ENCODE measurements at places on chromosomes 1 and 21.

DNA sequence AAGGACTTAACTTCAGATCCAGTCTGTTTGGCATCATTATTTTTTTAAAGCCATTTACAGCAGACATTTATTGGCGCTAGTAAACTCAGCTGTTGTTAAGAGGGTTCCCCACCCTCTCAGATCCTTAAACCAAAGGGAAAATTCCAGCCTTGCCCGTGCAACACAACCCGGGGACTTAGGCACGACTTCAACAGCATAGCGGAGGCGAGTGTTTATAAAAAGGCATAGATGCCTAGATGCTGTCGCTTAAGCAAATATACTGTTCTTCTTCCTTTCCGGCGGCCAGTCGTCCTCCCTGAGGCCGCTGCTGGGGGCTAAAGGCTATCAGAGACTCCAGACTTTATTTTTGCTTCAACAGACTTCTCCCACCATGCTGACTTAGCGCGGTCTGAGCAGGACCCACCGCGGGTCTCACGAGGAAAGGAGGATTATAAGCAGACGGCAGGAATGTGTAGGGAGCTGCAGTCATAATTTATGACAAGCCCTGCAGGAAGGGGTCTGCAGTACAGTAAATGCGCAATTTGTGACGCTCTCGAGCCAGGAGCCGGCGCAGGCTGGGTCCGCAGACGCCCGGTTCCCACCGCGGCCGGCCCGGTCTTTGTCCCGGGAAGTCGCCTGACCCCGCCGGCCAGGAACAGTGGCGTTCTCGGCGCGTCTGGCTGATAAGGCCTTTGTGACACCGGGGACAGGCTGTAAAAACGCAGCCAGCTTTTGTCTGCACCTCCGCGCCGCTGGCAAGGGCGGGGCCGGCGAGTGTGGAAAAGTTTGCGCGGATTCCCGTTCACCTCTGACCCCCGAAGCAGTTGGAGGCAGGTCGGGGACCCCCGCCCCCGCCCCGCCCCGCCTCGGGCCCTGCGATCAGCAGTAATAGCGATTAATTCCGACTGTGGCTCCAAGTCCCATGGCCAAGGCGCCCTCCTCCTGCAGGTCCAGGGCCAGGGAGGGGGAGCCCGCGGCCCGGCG lies 61.2 kb upstream of the ARHGEF16 start:
- no peak for DNase-seq

- no peak for DNase-seq
These were observed 31.0 kb upstream of the CLDN14 start for GRCh38 chr21:36510911-36511310.

DNA sequence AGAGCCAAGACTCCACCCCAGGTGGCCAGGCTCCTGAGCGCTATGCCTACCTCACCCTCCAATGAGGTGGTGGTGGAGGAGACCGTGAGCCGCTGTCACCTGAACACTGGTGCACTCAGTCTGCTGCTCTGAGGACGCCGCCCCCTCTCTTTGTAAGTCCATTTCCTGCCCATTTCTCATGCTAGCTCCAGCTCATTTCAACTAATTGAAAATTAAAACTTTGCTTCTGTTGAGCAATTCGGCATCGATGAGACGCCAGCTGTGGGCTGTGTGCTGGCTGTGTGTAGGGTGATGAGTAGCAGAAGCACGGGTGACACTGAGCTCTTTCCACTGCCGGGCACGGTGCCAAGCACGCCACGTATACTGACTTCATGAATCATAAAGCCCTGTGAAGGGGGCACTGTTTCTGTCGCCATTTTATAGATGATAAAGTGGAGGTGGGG lies 11.2 kb downstream of the TNFRSF1B start:
- DNase-seq = peak; percentile 72

DNA sequence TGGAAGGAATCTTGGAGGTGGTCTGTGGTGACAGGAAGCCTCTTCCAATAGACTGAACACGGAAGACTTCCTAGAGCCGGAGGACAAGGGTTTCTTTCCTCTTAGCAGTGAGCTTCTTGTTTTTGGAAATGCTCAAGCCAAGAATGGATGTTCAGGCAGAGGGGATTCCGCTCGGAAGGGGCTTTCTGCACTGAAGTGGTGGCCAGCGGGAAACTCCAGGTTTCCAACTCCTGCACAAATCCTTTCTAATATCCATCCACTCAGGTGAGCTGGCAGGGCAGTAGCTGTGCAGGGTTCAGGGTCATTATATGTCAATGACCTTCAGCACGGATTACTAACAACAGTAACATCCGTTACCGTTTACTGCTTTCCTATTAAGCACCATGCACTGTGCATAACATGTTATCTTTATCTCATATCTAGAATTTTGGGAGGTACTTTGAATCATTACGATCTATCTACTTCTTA lies 573 bp upstream of the CPT2 start:
- peak; percentile 12 for DNase-seq

- DNase-seq = no peak
These were observed 97.7 kb downstream of the PIGK start for GRCh38 chr1:77121503-77121902.

- DNase-seq = peak; percentile 82
These were observed 498 bp upstream of the DENND2C start for GRCh38 chr1:114670083-114671010.

- no peak for DNase-seq
These were observed at the start of gene KLHDC8A for GRCh38 chr1:205356440-205357139. TSS of gene KLHDC8A (minus strand) at chr1:205356922. CDS start at chr1:205343604, 13,318 bp downstream.

- DNase-seq = no peak
These were observed 2.9 kb downstream of the CD247 start for GRCh38 chr1:167515461-167515860.

DNA sequence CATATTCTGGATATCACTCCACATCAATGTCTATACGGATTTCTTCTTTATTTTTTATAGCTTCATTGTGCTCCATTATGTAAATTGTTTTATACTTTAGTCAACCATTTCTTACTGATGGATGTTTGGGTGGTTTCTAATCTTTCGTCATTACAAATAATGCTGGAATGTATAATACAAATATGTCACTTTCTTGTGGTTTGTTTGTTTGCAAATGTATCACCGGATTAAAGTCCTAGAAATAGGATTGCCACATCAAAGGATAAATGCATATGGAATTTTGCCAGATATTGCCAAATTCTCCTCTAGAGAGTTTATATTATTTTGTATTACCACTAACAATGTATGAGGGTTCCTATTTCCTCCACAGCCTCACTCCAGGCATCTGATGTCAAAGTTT lies 48.7 kb upstream of the PRDM2 start:
- peak; percentile 71 for DNase-seq

DNA sequence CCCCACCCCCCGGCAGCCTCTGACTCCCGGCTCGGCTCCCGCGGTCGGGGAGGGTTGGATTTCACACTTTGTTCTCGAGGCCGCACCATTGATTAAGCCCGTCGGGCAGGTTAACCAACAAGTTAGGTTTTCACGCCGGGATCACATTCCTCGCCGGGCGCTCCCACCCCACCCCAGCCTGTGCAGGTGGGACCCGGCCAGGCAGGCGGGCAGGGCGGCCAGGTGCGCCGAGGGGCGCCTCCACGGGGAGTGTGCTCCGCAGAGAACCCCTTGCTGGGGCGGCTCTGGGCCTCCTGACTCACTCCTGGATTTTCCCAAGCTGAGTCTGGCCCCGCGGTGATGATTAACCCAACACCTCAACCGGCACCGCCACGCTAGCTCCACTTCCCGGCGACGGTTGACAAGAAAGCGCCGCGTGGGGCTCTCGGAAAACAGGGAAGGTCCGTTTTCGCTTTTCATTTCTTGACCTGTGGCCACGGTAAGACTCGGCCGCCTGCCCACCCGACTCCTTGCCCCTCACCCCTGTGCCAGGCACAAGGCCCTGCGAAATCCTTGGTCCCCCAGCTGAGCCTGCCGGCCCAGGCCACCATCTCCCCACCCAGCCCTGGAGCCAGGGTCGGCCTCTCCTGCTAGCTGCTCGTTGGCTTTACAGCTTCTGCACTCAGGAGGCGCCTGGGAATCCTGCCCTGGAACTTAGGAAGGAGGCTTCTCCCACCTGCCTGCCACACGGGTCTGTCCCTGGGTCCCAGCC lies 8.8 kb upstream of the TTLL10 start:
- no peak for DNase-seq

- DNase-seq = no peak
These were observed 52.7 kb downstream of the GLUL start for GRCh38 chr1:182338806-182339370.

DNA sequence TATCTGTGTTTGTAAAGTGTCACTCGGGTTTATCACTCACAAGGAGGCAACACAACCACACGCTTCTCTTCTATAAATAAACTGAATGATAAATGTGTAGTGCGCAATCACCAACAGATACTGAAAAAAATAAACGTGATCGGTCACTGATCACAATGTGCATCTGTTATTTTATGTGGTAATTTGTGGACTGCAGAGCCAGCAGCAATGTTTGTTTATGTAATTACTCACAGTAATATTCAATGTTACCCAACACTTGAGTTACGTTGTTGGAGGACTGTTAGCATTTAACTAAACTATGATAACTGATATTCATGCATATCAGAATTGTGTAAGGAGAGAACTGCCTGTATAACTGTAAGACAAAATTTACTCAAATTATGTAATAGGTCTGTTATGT lies 129.6 kb downstream of the USH2A start:
- DNase-seq = no peak

DNA sequence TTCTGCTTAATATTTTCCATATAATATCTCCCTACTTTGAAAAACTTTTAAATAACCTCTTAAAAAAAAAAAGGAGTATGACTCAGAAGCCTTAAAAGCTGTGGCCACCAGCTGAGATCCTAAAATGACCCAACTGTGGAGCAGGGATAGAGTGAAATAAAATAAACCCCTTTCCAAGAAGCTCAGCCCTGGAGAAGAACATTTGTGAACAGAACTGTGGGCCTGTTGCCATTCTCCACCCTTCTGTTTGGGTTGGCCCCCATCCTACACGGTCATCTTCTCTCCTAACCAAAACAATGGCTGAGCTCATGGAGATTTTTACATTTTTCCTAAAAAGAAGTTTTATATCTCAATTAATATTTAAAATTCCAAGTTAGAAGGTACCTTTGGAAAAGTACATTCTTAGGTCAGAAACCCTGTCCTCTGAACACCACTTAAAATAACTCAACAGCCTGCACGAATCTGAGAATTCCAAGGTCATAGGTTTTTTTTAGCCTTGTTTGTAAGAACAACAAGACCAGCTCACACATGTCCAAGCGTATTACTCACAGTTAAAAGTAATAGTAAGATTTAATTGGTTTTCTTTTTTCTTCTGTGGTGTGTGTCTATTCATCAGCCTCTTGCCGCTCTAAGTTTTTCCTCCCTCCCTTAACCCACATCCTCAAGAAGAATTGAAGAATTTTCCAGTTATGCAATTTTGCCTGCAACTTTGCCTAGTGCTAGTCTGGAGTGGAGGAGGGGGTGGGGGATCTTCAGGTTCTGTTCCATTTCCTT lies 107.7 kb upstream of the ERRFI1 start:
- DNase-seq = peak; percentile 93

DNA sequence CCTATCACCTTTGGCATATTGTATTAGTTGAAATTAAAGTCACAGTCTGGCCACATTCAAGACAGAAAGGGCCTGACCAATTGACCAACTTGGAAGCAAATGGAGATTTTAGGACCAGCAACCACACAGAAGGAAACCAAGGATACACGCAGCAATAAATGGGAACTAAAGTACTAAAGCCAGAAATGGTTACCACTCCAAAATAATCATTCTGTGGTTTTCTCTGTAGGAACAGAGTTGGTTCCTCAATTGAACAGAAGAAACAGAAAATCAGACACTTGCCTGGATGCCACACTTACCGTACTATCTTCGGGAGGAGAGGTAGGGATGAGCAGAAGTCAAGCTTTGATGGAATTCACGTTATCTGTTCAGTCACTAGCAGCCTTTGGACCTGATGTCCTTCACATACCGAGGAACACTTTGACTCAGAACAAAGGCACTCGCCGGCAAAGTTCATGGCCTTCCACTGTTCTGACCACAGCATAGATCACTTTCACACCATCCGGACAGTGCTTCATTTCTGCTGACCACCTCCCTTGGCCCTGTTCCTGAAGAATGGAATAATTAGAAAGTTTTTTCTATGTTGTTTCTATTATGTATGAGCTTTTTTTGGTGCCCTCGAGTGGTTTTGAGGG lies 96.9 kb downstream of the LPAR3 start:
- peak; percentile 88 for DNase-seq

DNA sequence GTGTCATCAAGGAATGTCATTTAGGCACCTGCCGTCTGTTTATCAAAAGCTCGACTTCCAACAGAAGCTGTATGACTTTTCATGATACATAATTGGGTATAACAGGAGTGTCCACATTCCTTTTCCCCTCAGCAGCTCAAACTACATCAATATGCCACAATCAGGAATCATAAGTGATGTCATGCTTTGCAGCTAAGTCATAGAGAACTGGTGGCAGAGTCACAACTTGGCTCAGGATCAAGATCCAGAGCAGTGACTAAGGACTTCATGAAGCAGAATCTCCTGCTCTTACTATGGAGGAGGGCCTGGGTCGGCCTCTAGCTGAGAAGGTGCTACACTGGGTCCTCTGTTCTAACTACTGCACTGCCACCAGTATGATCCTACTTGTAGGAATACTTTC lies 36.5 kb upstream of the AGBL4 start:
- peak; percentile 15 for DNase-seq

DNA sequence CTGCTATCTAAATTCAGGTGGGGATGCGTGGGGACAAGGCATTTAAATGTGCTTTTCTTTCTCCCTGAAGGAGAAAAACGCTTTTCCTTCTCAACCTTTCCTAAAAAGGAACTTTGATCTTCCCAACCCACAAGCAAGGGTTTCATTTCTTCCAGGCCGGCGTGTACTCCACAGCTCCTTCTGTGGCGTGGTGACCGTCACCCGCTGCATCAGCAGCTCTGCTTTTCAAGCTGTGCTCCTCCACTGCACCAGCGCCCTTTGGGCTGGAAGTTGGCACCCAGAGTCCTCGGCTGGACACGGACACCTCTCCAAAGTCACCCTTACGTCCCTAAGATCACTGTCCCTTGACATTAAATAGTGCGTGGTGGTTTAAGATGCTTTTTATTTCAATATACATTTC lies 54.3 kb downstream of the PEX14 start:
- DNase-seq = peak; percentile 62

DNA sequence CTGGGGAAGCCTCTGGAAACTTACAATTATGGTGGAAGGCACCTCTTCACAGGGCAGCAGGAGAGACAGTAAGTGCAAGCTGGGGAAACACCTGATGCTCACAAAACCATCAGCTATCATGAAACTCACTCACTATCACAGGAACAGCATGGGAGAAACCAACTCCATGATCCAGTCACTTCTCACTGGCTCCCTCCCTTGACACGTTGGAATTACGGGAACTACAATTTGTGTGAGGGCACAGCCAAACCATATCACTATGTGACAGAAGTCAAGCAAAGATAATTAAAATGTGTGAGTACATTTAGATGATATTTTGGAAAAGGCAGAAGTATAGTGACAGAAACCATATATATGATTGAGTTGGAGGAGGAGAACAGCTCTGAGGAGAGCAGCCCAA lies 474.0 kb upstream of the OLFM3 start:
- DNase-seq = no peak

- DNase-seq = peak; percentile 32
These were observed 105.6 kb downstream of the PLPP3 start for GRCh38 chr1:56473582-56474270.

GRCh38 chr1:112618114-112618720 lies 724 bp downstream of the ST7L start:
- DNase-seq = peak; percentile 27

- no peak for DNase-seq
These were observed 14.0 kb upstream of the NES start for GRCh38 chr1:156691191-156691590.

- peak; percentile 90 for DNase-seq
These were observed 2.0 kb downstream of the AGRN start for GRCh38 chr1:1021920-1022259.

- no peak for DNase-seq
These were observed 106.4 kb upstream of the TARDBP start for GRCh38 chr1:10905841-10906655.

- DNase-seq = peak; percentile 43
These were observed 242.3 kb downstream of the LMX1A start for GRCh38 chr1:165114022-165114888.

Data from M059J (cell line).